Stimulated activated naive CD4-positive, alpha-beta T cell (primary cell): ENCODE measurements at places on chromosomes 12 and 14.

DNA sequence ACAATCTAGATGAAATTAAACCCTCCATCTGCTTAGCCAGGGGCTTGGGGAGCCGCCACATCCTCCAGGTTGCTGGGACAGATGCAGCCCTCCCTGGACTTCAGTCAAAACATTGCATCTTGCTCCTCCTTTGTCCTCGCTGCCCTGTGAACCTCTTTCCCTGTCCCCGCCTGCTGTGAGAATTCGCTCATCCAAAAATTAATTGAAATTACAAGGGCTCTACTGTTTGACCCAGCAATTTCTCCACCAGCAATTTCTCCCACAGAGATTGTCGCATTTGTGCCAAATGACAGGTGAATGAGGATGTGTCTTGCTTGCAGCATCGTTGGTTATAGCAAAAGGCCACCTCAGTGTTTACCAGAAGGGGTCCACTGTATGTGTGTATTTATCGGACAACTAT lies 5.0 kb upstream of the POP5 start:
- no peak for DNase-seq

DNA sequence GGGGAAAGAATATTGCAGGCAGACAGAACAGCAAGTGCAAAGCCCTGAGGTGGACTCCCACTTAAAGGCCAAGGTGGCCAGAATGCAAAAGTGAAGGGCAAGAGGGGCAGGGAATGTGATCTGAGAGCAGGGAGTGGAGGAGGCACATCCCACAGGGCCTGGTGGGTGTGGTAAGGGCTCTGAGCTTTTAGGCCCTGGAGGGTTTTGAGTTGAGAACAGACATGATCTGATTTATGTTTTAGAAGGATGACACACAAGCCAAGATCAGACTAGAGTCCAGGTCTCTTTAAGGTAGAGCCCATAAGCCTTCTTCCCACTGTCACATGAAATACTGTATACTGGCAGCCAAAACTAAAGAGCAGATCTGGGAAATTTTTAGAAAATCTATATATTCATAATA lies 162.5 kb downstream of the SLC38A4 start:
- no peak for DNase-seq

- DNase-seq: no peak
These were observed 147.5 kb downstream of the KITLG start for GRCh38 chr12:88432531-88433490.

- DNase-seq: no peak
These were observed 29.0 kb upstream of the PLEKHG7 start for GRCh38 chr12:92673756-92674155.

GRCh38 chr14:93712838-93713724 lies 75.2 kb downstream of the PRIMA1 start:
- DNase-seq: no peak

GRCh38 chr12:118391836-118392235 lies 15.5 kb downstream of the SUDS3 start:
- no peak for DNase-seq

DNA sequence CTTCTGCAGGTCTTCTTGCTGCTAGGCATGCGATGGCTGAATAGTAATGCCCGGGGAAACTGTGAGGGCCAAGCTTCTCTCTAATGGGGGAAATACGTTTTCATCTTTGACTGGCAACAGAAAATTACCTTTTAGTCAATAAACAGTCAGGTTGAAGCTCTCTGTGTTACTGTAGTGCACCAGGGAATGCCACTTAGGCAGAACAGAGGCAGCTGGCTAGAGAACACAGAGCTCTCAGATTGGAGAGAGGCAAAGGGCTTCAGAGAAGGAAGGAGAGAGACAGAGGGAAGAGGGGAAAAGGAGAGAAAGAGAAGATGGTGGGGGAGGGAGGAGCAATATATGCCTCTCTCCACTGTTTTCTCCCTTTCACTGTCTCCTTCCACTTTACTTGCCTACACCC lies 6.7 kb downstream of the HSD17B6 start:
- no peak for DNase-seq

DNA sequence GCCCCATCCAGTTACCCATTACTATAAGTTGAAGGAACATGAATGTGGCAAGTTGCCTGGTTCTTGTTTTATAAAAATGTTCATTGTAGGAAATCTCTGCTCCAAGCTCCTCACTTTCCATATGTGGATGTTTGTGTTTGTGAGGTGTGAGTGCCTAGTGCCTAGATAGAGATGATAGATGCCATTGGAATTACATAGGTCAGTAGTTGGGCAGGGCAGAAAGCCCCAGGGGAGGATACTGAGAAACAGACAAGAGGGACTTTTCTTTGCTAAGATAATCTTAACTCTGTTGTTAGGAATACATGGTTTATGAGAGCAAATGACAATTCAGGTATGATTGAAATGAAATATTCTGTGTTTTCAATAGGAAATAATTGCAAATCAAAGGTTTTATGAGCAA lies 226.3 kb upstream of the GRIP1 start:
- DNase-seq: no peak

DNA sequence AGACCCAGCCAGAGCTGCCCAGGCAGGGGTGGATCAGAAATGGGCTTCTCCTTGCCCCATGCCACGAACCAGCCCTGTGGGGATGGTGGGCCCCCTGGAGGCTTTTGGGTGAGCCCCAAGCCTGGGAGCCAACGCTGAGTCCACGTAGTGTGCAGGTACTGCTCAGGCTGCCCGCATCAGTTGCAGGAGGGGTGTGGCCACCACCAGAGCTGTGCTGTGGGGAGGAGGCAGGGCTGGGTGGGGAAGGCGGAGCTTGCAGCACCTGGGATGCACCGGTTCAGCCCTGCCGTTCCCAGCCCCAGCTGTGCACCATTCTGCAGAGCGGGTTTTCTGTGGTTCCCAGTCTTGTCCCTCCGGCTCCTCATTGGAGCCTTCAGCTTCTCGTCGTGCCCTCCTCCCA lies 36.3 kb downstream of the IL31 start:
- DNase-seq: no peak

GRCh38 chr12:42284876-42285275 lies 41.0 kb downstream of the ZCRB1 start:
- no peak for DNase-seq

DNA sequence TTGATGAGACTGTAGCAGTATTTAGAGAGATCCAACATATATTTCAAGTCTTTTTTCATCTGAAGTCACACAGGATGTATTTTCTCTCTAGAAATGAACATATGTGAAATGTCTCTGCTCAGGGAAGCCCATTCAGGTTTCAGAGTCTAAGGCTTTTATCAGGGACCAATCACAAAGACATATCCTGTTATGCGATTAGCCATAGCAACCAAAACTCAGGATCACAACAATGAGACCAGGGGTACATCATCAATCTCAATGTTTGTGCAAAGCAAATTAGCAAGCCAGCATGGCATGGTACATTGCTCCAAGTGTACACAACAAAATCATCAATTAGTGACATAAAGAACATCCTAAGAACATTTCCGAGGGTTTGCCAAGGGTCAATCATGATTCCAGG lies 99.2 kb upstream of the AMN1 start:
- DNase-seq: no peak

- DNase-seq: no peak
These were observed 9.2 kb upstream of the MMP17 start for GRCh38 chr12:131818821-131819585.

- DNase-seq: no peak
These were observed 66.6 kb upstream of the SCN8A start for GRCh38 chr12:51524386-51524901.

DNA sequence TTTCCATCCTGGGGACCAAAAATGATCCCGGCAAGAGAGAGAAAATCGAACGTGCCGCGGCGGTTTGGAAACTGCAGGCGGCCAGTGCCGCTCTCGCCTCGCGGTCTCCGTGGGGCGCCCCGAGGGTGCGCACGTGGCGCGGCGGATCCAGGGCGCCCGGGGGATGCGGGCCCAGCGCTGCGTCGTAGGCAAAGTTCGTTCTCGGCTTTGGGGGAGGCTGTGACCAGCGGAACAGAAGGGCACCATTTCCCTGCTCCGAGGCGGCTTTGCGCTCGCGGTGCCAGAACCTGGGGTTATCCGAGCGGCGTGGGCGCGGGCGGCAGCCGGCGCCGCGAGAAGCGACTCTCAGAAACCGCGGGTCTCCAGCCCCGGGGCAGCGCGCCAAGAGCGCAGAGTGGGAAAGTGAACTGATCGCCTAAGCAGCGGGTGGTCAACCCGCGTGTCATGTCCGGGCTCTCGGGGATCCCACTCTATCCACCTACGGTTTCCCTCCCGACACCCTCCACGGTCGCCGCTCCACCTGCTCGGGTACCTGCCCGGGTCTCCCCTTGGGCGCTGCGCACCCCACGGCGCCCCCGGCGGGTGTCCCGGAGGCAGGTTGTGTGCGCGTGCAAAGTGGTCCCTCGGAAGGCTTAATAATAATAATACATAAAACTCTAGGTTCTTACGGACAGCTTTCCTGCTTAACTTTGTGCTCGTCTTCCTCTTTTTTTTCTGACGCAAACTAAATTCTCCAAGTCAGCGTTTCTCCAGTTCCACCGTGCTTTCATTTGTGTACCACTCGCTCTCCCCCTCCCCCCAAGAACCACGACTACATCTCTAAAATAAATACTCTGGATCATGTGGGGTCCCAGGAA lies 1.2 kb downstream of the ESRRB start:
- no peak for DNase-seq

DNA sequence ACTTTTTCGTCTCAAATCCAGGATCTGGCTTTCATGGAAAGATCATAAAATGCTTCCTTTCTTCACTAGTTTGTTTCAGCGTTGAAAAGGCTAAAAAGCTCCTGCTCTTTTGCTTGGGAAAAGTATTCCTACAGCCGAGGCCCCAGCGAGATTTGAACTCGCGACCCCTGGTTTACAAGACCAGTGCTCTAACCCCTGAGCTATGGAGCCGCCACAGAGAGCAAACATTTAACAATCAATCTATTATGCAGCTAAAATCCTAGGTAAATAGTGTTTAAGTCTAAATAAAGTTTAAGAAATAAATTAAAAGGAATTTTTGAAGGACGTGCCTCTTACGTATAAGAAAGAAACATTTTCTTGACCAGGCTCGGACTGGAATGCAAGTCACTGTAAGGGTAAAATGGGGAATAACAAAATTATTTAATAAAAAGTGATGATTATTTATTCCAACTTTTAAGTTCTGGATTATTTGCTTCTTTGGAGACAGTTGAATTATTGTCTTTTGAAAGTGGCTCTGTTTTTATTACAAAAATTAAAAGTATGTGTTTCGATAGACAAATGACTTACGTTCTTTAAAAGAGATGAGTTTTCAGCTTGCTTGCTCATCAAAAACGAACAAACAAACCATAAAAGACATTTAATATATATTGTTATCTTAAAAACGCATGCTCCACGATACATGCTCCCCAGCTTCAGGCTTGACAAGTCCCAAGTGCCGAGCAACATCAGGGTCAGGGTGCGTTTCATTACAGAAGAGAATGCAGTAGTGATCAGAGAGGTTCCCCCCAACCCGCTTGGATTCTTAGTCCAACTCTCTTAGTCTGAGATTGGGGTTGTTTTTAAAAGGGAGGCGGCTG lies 10.2 kb downstream of the OR6S1 start:
- peak; percentile 46 for DNase-seq

DNA sequence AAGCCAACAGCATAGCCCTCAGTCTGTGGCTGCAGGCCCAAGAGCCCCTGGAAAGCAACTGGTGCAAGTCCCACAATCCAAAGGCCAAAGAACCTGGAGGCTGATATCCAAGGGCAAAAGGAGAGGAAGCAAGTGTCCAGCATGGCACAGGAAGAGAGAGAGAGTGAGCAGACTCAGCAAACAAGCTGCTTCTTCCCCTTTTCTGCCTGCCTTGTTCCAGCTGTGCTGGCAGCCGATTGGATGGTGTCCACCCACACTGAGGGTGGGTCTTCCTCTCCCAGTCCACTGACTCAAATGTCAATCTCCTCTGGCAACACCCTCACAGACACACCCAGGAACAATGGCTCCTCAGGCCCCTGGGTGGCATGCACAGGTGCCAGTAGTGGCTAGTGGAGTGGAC lies 33.5 kb downstream of the SMCO2 start:
- no peak for DNase-seq
